Renal cortex interstitium (tissue), 15 donors: ENCODE measurements at places on chromosomes 13 and 19. TPM values are rescaled to one million over a fixed set of nuclear protein-coding genes. Genes with fewer than 3 reads are reported as not detected.

GRCh38 chr19:17489392-17490030, 19.2 kb downstream of the SLC27A1 start:
- DNase-seq = no peak

GRCh38 chr13:31090961-31091624, 70.6 kb downstream of the HSPH1 start:
- peak; percentile 14 for DNase-seq

DNA sequence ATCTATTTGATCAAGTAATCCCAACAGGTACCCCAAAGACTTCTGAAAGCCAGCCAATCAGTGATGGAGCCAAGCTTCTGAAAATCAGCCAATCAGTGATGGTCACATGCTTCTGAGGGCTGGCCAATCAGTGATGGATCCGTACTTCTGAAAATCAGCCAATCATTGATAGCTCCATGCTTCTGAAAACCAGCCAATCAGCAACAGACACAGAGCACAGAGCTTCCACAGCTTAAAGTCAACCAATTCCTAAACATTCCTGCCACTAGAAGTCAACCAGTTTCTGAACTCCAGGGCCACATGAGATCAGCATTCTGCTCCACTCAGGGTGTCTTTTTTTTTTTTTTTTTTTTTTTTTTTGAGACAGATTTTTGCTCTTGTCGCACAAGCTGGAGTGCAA, 8.2 kb upstream of the HSD17B14 start:
- no peak for DNase-seq

The FSD1 gene
- polyA plus RNA-seq = 5.6 TPM

GRCh38 chr19:4374498-4375163, 25.7 kb downstream of the SH3GL1 start:
- DNase-seq = no peak
